Stomach (tissue), 19 donors: ENCODE measurements at places on chromosomes 4 and X. TPM values are rescaled to one million over a fixed set of nuclear protein-coding genes. Genes with fewer than 3 reads are reported as not detected.

DNA sequence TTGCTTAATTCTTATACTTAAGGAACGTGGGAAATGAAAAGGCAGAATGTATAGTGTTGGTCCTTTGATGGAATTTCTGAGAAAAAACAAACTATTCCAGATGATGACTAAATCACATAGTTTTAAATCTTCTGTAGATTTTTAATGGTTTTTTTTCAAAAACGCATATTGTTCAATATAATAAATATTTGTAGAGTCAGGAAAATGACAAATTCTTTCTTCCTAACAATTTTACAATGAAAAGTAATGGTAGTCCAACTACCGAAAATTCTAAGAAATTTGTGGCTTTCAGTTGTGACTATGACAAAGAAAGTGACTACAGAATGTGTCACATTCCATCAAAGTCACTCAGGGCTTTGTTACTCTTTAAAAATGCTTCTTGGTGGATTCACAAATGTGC lies 164.8 kb upstream of the PITX2 start:
- no peak for DNase-seq
- H3K4me3 ChIP-seq = no peak overlapping the region
- no peaks in the 10 kb centered on the region for H3K27me3 ChIP-seq
- H3K27ac ChIP-seq = no peak overlapping the region
- H3K36me3 ChIP-seq = no peaks in the 10 kb centered on the region

DNA sequence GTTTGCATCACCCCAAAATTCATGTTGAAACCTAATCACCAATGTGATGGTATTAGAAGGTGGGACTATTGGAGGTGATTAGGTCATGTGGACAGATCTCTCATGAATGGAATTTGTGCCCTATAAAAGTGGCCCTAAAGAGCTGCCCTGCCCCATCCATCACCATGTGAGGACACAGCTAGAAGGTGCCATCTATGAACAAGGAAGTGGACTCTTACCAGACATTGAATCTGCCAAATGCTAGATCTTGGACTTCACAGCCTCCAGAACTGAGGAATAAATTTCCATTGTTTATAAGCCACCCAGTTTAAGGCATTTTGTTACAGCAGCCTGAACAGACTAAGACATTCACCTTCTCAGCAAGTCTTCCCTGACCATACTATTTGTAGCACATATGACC lies 7.5 kb downstream of the PLA2G12A start:
- H3K4me3 ChIP-seq = no peak overlapping the region
- no peak overlapping the region for H3K27ac ChIP-seq
- H3K4me1 ChIP-seq = no peaks in the 10 kb centered on the region
- H3K27me3 ChIP-seq = no peaks in the 10 kb centered on the region
- H3K36me3 ChIP-seq = no peaks in the 10 kb centered on the region

GRCh38 chrX:71095033-71095432 lies 618 bp upstream of the FOXO4 start:
- no peaks in the 10 kb centered on the region for H3K27me3 ChIP-seq
- no peaks in the 10 kb centered on the region for H3K4me1 ChIP-seq
- no peak for DNase-seq
- no peaks in the 10 kb centered on the region for H3K36me3 ChIP-seq
- peak overlapping the region; percentile 49 for H3K4me3 ChIP-seq

DNA sequence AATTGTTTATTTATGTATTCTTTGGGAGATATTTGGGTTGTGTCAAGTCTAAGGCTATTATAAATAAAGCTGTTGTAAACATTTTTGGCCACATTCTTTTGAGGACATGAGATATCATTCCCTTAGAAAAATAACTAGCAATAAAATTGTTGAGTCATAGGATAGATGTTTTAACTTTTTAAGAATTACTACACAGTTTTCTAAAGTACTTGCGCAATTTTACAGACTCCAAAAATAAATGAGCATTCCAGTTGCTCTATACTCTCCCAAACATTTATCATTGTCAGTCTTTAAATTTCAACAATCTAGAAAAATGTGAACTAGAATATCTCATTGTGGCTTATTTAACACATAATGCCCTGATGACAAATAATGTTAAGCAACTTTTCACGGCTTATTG lies 189.1 kb upstream of the ADGRL3 start:
- no peak overlapping the region for H3K4me3 ChIP-seq
- H3K4me1 ChIP-seq = no peaks in the 10 kb centered on the region
- no peak for DNase-seq
- no peak overlapping the region for H3K27ac ChIP-seq
- no peaks in the 10 kb centered on the region for H3K27me3 ChIP-seq
- H3K36me3 ChIP-seq = no peaks in the 10 kb centered on the region

- H3K36me3 ChIP-seq = no peaks in the 10 kb centered on the region
- no peaks in the 10 kb centered on the region for H3K4me1 ChIP-seq
- DNase-seq = no peak
- H3K4me3 ChIP-seq = no peak overlapping the region
These were observed 76.1 kb downstream of the MID1IP1 start for GRCh38 chrX:38877366-38877765.

DNA sequence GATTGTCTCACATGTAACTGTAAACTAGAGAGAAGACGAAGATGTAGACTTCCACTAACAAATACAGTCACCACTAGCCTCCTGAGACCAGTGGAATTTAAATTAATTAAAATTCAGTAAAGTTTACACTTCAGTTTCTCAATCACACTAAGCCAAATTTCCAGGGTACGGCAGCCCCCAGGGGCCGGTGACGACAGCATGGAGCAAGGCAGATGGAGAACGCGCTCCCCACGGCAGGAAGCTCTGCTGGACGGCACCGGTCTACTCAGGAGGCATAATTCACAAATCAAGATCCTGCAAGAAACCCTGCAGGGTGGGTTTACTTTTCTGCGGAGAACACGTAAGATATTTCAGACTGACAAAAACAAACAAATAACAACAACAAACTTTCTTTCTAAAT lies 80.7 kb downstream of the FAT1 start:
- no peak for DNase-seq
- no peaks in the 10 kb centered on the region for H3K27me3 ChIP-seq
- peaks cover 6% of the 10 kb centered on the region for H3K4me1 ChIP-seq

DNA sequence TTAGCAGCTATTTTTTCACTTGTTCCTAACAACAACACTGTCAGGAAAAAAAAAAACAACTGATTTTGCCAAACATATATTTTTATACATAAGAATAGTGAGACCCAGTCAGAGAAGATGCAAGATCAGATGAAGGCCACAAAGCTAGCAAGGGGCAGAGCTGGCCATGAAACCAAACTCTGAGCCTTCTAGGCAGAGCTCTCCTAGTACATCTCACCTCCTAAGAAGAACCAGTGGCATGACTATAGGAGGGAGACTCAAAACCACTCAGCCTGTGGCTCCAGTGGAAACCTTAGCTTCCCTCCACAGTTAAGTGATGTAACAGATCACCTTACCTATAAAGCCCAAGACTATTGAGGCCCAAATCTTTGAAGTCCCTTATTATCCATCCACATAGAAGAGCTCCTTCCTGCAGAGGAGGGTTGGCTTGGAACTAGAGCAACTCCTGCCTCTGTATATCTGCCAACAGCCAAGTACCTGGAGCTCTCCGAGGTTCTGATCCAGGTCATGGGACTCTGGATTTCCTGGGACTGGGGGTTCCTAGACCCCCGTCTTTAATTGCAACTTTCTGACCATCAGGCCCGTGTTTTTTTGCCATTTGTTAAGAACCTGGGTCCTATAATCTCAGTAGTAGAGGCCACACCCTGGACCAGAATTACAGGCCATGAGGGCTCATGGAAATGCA lies 136.5 kb downstream of the SH3KBP1 start:
- no peak overlapping the region for H3K27ac ChIP-seq
- no peaks in the 10 kb centered on the region for H3K36me3 ChIP-seq
- no peak for DNase-seq
- H3K4me3 ChIP-seq = no peak overlapping the region

DNA sequence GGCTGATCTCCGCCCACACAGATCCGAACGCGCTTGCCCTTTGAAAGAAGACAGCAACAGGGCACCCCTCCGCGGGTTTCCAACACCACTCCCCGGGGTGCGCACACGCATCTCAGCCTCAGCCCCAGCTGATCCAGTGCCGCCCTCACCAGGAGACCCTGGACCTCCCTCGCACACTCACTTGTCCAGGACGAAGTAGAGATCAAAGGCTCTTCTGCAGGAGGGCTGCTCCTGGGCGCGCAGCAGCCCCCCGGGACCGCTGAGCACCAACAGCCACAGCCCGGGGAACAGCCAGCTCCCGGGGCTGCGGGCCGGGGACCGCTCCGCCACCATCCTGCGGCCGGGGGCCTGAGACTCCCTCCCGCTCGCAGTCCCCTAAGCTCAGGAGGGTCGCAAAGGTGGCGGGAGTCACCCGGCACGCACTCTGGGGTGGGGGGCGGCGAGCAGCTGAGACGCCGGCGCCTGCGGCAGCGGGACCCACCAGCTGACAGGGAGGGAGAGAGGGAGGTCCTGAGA lies 743 bp downstream of the ANTXR2 start:
- peak overlapping the region; percentile 84 for H3K27ac ChIP-seq
- peaks cover 18% of the 10 kb centered on the region for H3K36me3 ChIP-seq
- peak; percentile 74 for DNase-seq
- H3K27me3 ChIP-seq = no peaks in the 10 kb centered on the region
- H3K4me3 ChIP-seq = peak overlapping the region; percentile 77

DNA sequence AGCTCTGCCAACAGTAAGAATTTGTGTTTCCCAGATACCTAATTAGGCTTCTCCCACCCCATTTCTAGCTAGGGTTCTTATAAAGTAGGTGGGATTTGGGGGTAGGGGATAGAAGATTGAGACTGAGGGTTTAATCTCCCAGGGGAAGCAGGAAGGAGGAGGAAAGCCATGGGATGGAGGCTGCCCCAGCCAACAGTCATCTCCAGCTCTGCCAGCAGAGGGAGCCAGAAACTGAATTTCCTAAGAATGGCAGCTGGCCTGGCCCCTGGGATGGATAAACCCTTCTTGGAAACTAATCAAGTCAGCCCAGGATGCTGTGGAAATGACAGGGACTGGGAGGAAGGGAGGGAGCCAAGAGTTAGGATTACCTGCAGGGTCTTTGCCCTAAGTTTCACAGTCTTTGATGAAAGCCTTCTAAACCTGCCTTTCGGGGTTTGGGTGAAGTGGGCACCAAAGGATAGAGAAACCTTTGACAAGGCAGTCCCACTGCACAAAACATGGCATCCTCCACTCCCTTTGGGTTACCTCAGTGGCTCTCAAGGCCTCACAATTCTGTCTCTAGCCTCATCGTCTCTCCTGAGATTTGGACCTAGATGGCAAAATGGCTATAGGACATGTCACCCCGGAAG lies 6.7 kb upstream of the ERCC6L start:
- H3K36me3 ChIP-seq = no peaks in the 10 kb centered on the region
- no peaks in the 10 kb centered on the region for H3K27me3 ChIP-seq
- peaks cover 8% of the 10 kb centered on the region for H3K4me1 ChIP-seq
- no peak overlapping the region for H3K4me3 ChIP-seq
- no peak overlapping the region for H3K27ac ChIP-seq

- no peaks in the 10 kb centered on the region for H3K4me1 ChIP-seq
- H3K4me3 ChIP-seq = no peak overlapping the region
- no peaks in the 10 kb centered on the region for H3K27me3 ChIP-seq
- DNase-seq = no peak
- H3K36me3 ChIP-seq = no peaks in the 10 kb centered on the region
These were observed 214.8 kb downstream of the SPCS3 start for GRCh38 chr4:176534566-176534965.

- H3K4me1 ChIP-seq = no peaks in the 10 kb centered on the region
- no peaks in the 10 kb centered on the region for H3K36me3 ChIP-seq
- no peak overlapping the region for H3K4me3 ChIP-seq
- no peaks in the 10 kb centered on the region for H3K27me3 ChIP-seq
These were observed 21.3 kb downstream of the ZNF330 start for GRCh38 chr4:141241986-141242385.

- H3K27ac ChIP-seq = no peak overlapping the region
- H3K4me1 ChIP-seq = no peaks in the 10 kb centered on the region
- no peak for DNase-seq
- H3K27me3 ChIP-seq = no peaks in the 10 kb centered on the region
- H3K4me3 ChIP-seq = no peak overlapping the region
These were observed 59.1 kb downstream of the FBXW7 start for GRCh38 chr4:152476796-152477195.

DNA sequence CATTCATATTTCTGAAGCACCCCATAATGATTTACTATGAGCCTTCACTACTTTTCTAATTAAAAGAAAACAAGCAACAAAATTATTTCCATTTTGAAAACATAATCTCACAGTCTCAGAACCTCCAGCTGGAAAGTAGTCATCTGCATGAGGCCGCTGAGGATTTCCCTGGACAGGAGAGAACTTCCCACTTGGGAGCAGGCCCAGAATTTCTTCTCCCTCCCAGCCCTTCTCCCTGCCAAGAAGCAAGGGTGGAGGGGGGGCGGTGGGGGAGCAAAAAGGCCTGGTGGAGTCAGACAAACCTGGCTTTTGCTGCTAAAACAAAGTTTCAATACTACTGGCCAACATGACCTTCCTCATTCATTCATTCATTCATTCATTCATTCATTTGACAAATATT lies 167.3 kb downstream of the PJA1 start:
- H3K36me3 ChIP-seq = no peaks in the 10 kb centered on the region
- peak; percentile 80 for DNase-seq
- no peak overlapping the region for H3K27ac ChIP-seq
- H3K27me3 ChIP-seq = no peaks in the 10 kb centered on the region
- no peaks in the 10 kb centered on the region for H3K4me1 ChIP-seq
- no peak overlapping the region for H3K4me3 ChIP-seq

The PAGE2 gene
- not detected for total RNA-seq

The SULT1E1 gene
- total RNA-seq = not detected

The GRIA2 gene
- total RNA-seq = 15.2 TPM

The GABRG1 gene
- total RNA-seq = not detected

The ATP1B4 gene
- not detected for total RNA-seq

The GAGE12E gene
- not detected for total RNA-seq
